ENCODE measurements at places on chromosomes 2 and 18. TPM values are rescaled to one million over a fixed set of nuclear protein-coding genes. Genes with fewer than 3 reads are reported as not detected.

- no peak for DNase-seq
Measured at GRCh38 chr2:162265666-162266459, 22.6 kb upstream of the FAP start.

GRCh38 chr2:9554921-9555296 lies 721 bp downstream of the ADAM17 start:
- peak; percentile 65 for DNase-seq

DNA sequence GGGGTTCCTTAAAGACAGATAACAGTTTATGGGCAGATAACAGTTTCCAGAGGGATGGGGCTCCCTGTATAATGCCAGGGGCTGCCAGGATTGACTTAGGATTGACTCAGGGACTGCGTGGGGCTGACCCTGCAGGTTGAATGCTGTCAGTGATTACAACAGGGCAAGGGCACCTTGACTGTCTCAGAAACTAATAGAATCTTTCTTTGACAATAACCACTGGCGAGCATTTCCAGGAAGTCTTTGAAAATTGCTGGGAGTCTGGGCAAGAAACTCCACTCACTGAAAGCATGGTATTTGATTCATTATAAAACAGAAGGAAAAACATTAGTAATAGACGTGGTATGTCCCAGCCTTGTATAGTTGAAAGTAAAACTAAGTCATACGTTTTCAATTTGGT lies 101.0 kb downstream of the GPD2 start:
- DNase-seq, result no peak

GRCh38 chr2:64421201-64421600 lies 32.8 kb upstream of the LGALSL start:
- DNase-seq, result no peak

DNA sequence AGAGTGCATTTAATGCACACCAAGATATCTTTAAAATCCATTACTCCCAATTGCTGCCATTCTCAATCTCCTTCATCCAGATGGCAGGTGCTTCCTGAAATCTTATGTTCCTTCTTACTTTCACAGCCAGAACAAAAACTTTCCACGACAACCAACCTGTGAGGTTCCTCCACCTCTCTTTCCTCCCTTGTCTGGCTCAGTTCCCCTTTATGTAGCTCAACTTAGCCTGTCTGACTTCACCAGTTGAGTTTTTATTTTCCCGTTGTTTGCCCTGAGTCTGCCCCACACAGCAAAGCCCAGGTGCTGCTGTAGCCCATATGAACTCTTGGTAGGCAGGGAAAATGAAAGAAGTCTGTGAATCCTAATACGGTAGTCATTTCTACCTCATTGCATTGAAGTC lies 112.5 kb downstream of the MREG start:
- no peak for DNase-seq

GRCh38 chr18:58325494-58325893 lies 281.5 kb downstream of the NEDD4L start:
- DNase-seq, result no peak

DNA sequence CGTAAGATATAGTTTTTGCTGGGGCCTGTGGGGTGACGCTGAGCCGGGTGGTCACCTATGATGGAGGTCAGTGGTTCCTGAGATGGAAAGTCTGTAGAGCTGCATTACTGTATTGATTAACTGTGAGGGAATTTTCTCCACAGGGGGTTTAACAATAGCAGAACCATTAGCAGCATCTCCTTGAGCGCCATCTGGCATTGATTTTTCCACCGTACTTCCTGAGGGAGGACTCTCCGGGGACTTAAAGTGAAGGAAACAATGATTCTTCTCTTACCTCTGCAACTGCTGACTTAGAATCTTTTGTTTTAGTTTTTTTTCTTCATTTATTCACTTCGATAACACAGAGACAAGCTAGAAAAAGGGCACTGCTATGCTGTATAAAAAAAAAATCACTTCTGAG lies 22.6 kb upstream of the RNF125 start:
- DNase-seq, result no peak

- DNase-seq, result no peak
Measured at GRCh38 chr2:241904791-241905710, 35.5 kb downstream of the RTP5 start.

GRCh38 chr2:176078541-176079284 lies 5.0 kb downstream of the EVX2 start:
- DNase-seq, result no peak

MAL gene
- polyA plus RNA-seq, result 2.5 TPM

SEMA4F gene
- polyA plus RNA-seq, result 2.1 TPM

SUPT7L gene
- 31.7 TPM for polyA plus RNA-seq

ZNF519 gene
- polyA plus RNA-seq, result 5.6 TPM

RAB6C gene
- polyA plus RNA-seq, result 0.24 TPM

ATAD2B gene
- 11.5 TPM for polyA plus RNA-seq

SIX3 gene
- not detected for polyA plus RNA-seq

PJVK gene
- polyA plus RNA-seq, result 6.2 TPM

RAB1A gene
- 118 TPM for polyA plus RNA-seq

MYL12B gene
- 214 TPM for polyA plus RNA-seq
